ENCODE measurements at places on chromosomes 1 and 21.

- DNase-seq = peak; percentile 52
These were observed 2.3 kb upstream of the HMGCS2 start for GRCh38 chr1:119771016-119771415.

DNA sequence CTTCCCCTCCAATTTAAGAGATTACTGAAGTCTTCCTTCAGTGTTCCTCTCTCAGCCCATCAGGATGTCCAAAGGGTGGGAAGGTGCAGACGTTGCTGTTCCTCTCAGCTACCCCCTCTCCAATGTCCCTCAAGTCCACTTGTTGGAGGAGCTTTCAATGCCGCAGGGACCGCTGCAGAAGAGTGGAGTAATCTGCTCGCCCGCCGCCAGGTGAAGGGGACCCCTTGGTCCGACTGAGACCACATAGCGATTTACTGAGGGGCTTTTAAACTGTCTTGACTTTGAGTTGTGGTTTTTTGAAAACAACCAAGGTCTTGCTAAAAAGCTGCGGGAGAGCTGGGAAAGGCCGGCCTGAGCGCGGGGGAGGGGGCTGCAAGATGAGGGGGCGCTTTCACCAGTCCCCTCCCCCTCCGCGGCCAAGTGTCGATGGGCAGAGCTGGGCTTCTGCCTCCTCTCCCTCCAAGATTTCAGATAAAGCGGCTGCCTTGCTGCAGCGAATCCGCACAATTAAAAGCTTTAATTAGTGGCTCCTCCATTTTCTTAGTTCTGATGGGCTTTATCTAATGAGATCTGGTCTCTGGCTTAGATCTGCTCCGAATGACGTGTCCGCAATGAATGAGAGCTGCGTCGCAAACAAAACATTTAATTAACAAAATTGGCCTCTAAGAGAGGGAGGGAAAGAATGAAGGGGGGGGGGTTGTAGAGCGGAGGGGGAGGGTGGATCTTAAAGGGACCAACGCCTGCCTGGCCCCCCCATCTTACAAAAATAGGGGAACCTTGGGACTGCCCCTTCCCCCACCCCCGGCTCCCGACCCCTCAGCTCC, 5.9 kb downstream of the LMO4 start:
- no peak for DNase-seq

- no peak for DNase-seq
These were observed 114.3 kb upstream of the FMN2 start for GRCh38 chr1:239977416-239977815.

GRCh38 chr1:232793944-232794343, 11.3 kb upstream of the MAP10 start:
- DNase-seq = peak; percentile 77

DNA sequence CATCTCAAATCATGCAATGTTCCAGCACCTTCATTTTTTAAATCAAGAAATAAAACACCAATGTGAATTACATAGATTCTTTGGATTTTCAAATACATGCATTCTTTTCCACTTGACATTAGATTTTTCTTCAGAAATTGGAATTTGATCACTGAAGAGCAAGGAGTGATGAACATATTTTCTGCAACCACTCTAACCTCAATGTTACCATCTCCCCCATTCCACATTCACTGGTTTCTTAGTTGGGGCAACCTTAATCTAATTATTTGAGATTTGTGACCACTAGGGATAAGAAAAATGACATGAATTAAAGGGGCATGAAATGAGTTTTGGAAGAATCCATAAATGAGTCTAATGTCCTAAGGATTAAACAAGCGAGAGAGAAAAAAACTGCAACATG, 168.7 kb upstream of the NR5A2 start:
- no peak for DNase-seq

GRCh38 chr1:162939035-162939434, 78.1 kb upstream of the CCDC190 start:
- DNase-seq = no peak

GRCh38 chr1:214896921-214897320, 185.6 kb upstream of the KCNK2 start:
- DNase-seq = no peak

GRCh38 chr21:41977034-41977950, 23.5 kb upstream of the C2CD2 start:
- no peak for DNase-seq

- peak; percentile 50 for DNase-seq
These were observed 7.5 kb upstream of the FNDC5 start for GRCh38 chr1:32878183-32878582.

GRCh38 chr1:77797991-77798390, 18.5 kb downstream of the MIGA1 start:
- DNase-seq = peak; percentile 22

DNA sequence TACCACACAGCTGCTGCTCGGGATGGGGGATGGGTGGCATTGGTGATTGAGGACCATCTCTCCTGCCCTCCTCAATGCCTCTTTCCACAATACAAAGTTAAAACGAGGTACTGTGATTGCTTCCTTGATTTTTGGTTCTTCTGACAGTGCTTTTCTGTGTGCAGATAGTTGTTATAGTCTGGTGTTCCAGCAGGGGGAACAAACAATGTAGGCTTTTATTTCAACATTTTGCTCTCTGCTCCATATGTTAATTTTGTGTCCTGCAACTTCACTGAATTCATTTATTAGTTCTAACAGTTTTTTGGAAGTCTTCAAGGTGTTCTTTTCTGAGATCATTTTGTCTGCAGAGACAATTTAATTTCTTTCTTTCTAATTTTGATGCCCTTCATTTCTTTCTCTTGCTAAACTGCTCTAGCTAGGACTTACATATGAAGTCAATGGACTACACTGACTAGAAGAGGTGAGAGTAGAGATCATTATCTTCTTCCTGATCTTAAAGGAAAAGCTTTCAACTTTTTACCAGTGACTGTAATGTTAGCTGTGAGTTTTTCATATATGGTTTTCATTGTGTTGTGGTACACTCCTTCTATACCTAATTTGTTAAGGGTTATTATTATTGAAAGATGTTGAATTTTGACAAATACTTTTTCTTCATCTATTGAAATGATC, 45.4 kb downstream of the TNFSF18 start:
- no peak for DNase-seq

DNA sequence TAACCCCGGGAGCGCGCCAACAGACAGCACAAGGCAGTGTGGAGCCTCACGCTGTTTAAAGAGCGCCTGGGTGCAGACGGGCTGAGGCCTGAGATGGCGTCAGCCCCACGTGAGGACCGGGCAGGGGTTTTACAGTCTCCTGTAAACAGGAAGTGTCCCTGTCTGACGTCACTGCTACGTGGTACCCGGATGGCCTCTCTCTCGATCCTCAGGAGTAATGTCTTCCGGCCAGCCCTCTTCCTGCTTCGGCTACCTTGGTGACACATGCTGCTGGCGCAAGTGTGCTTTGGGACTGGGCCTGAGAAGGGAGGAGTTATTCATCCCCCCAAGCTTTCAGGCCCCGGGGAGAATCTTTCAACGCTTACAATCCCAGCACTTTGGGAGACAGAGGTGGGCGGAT, 41.2 kb downstream of the CNST start:
- no peak for DNase-seq

DNA sequence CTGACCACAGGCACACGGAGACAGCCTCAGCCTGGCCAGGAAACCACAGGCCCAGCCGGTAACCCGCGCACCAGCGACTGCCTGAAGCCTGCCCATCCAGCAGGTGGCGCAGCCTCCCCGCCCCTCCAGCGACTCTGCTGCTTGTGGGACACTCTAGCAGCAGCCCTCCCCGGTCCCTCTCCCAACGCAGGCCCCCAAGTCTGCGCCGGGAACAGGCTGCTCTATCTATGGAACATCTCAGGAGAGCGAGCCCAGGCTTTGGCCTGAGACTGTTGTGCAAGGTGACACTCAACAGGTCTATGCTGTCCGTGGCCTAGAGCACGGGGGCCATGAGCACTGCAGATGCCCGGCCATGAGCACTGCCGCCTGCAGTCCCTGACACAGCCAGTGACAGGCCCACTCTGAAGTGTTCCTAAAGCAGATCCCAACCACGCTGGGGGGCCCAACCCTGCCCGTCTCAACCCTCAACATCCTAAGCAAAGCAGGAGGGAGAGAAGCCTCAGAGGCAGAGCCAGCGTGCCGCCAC, 28.4 kb downstream of the WDR4 start:
- DNase-seq = no peak

DNA sequence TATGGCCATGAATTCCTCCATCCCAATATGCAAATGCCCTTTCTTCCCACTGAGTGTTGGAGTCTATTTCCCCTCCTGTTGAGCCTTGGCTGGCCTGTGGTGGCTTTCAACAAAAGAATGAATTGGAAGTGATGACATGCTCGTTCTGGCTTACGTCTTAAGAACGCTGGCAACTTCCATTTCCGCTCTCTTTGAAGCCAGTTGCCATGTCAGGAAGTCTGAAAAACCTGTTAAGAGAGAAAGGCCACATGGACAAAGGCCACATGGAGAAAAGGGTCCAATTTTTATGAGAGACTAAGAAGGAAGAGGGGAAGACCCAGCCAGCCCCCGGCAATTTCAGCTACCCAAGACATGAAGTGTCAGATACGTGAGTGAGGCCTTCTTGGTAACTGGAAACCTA, 45.6 kb upstream of the GADD45A start:
- DNase-seq = no peak

DNA sequence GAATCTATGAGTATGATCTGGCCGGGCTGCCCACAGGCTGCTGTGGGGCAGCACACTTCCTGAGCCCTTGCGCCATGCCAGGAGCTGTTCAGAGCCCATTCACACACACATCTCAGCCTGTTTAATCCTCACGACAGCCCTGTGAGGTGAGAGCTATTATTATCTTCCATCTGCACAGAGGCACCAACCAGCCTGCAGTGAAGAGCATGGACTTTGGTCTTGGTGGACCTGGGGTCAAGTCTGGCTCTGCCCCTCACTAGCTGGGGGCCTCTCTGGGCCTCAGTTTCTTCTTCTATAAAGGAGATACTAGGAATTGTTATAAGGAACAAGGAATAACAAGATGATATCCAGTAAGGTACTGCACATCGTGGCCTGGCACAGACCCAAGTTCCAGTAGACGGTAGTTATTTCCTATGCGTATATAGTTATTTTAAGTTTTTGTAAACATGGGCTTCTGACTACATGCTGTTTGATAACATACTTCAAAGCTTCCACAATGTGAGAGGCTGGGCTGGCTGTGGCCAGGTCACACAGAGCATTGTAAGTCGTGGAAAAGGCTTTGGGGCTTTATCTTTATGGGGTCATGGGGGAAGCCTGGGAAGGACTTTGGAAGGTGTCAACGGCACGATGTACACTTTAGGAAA, 3.4 kb upstream of the PADI2 start:
- DNase-seq = no peak

DNA sequence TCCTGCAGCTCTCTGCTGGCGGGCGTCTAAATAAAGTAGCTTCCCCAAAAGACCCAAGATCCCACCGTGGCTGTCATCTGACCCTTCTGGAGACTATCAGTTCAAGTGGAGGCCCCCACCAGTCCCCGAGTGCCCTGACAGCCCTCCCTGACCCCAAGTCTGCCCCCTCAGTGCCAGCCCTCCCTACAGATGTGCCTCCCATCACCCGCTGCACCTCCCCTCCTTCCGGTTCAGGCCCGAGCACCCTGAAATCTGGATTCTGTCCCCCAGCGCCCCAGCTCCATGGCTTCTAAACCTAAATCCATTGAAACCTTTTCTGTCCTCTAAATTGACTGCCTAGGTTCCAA, 595 bp downstream of the IL10RB start:
- DNase-seq = no peak

DNA sequence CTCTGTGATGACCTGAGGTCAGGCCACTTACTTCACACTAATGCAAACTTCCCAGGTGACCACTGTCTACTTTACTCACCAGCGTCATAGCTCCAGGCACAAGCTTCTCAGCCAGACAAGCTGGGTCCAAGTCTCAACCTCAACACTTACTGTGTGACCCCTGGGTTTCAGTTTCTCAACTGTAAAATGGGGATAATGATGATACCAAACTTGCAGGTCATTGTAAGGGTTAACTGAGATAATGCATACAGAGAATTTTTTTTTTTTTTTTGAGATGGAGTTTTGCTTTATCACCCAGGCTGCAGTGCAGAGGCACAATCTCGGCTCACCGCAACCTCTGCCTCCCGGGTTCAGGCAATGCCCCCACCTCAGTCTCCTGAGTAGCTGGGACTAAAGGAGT, 34.7 kb downstream of the AK2 start:
- DNase-seq = no peak

DNA sequence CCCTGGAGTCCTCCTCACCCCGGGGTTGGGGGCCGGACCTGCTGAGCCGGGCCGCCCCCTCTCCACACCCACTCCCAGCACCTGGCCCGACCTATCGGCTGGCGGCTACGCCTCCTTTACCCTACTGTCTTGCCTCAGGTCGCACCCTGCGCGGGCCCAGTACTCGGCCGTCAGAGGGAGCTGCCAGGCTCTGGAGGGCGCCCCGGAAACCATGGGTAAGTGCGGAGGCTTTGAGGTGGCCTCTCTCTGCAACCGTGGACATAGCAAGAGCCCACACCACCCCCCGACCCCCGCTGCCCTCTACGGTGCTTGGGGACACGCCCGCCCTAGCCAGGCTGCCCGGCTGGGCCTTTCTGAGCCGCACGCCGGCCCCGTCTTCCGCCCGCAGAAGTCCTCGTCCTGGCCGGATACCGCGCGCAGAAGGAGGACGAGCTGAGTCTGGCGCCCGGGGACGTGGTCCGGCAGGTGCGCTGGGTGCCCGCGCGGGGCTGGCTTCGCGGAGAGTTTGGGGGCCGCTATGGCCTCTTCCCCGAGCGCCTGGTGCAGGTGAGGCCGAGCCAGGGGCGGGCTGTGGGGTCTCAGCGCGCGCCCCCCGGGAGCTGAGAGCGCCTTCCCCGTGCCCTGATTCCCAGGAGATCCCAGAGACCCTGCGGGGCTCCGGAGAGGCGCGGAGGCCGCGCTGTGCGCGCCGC, at the start of gene SH3D21:
Gene SH3D21, plus strand, starts transcription at position 159 of the 692 bp plus-strand sequence. Its CDS starts 53 bp downstream, at position 212.
- DNase-seq = no peak

DNA sequence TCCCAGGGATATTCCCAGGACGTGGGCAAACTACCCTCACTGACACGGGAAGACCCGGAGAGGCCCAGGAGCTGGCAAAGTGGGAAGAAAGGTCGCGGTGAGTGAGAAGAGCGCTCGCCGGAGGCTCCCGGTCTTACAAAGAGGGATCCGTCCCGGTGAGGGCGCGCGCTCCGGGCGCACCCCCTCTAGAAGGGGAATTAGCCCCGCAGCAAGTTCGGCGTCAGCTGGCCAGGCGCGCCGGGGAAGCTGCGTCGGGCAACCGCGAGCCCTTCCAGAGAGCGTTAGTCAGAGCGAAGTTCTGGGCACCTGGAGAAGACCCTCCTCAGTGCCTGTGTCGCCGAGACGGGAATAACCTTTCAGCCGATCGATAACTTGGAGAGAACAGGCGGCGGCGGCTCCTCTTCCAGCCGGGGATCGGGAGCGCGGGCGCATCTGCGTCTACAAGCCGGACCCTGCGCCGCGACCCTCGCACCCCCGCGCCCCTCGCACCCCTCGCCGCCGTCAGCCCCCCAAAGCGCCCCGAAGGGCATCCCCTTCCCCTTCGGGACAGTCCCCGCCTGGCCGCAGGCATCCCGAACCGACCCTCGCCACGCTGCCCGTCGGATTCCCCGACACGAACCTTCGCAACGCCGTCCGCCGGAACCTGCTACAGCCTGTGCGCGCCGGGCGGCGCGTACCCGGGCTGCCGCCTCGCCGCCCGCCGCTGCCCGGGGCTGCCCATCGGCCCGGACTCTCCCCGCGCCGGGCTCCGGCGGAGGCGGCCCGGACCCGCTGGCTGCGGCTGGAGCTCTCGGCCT, 485 bp downstream of the SIPA1L2 start:
- DNase-seq = no peak
